Activated CD4-positive, CD25-positive, alpha-beta regulatory T cell (primary cell): ENCODE measurements at places on chromosomes 1 and 21.

GRCh38 chr1:167937709-167938010 lies 788 bp upstream of the MPC2 start:
- DNase-seq: no peak

DNA sequence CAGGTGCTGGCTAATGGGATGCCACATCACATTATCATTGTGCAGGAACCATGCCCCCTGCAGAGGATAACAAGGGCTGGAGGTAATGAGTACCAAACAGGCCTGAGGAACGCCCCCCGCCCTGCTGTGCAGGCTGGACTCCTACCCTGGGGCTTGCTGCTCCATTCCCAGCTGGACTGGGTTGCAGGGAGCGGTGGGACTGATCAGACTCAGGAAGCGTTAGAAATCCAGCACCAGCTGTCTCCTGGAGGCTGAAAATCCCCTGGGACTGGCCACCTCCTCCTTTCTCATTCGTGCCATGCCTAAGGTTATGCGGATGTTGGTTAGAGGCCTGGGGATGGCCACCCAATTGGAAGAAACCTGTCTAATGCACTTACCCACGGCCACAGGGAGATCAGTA lies 36.9 kb upstream of the POU3F1 start:
- no peak for DNase-seq

- peak; percentile 15 for DNase-seq
These were observed 29.1 kb downstream of the TEX35 start for GRCh38 chr1:178541829-178542553.

GRCh38 chr1:171248302-171248701 lies at the start of gene FMO1:
TSS of gene FMO1 (plus strand) at chr1:171248494. CDS start at chr1:171258088, 9,594 bp downstream.
- no peak for DNase-seq

DNA sequence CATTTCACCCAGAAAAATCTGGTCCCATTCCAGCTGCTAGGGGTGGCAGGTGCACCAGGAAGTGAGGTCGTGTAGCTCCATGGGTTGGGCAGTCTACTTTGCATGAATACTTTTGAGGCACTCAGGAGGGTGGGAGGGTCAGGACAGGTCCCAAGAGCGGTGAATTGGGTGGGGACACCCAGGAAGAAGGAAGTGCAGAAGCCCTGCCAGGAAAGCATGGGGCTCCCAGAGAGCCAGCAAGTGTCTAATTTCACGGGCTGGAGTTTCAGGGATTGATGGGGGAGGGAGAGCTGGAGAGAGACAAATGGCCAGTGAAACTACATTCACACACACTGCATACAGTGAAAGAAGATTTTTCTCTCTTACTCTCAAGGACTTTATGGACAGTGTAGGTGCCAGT lies 137.8 kb downstream of the GALNT2 start:
- no peak for DNase-seq

- no peak for DNase-seq
These were observed 108.7 kb downstream of the TSEN15 start for GRCh38 chr1:184160236-184160635.
